ENCODE measurements at places on chromosomes 7 and 10.

- DNase-seq = no peak
These were observed 203.1 kb downstream of the TPK1 start for GRCh38 chr7:144632724-144633123.

GRCh38 chr7:42319631-42320030, 82.6 kb upstream of the GLI3 start:
- no peak for DNase-seq

GRCh38 chr7:136234040-136234439, 256.9 kb upstream of the MTPN start:
- DNase-seq = no peak

DNA sequence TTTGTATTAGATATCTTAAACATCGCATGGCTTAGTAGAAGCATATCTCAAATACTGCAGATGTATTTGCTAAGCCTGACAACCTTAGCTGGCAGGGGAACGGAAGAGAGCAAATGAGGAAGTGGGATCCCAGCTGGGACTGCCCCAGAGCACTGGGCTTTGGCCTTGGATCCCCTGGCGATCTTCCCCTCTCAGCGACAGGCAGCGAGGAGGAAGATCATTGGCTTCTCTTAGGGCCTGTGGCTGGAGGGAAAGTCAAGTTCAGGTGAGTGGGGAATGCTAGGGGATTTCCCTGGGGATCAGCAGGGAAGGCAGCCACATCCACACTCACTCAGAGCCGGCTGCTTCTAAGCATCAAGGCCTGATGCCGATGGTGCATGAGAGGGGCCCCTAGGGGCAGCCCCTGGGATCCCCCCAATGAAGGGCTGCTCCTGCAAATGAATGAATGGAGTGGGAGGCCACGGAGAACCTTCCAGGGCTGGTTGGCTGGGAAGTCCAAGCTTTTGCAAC, 42.0 kb downstream of the LYZL2 start:
- DNase-seq = no peak

DNA sequence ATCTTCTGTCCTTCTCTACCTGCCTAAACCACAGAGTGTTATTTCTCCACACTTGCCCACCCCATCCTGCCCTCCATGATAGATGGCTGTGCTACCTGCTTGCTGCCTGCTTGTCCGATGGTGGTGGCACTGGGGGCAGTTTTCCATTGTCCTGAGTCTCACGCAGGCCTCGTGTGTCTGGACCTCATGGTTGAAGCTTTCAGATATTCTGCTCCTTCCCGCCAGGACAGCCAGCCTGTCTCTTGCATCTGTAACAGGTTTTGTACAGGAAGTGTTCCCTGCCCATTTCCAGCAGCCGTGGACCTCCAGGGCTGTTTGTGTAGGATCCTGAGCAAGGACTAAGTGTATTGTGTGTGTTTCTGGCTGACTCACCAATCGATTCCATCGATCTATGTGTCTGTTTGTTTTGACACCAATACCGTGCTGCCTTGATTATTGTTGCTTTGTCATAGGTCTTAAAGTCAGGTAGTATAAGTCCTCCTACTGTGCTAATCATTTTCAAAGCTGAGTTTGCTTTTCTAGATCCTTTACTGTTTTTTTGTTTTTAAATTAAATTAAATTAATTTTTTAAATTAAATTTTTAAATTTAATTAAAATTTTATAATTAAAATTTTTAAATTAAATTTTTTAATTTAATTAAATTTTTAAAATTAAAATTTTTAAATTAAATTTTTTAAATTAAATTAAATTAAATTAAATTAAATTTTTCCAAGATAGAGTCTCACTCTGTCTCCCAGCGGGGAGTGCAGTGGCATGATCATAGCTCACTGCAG, 8.5 kb downstream of the IL15RA start:
- DNase-seq = no peak

- DNase-seq = no peak
These were observed 342.9 kb downstream of the CALN1 start for GRCh38 chr7:72069263-72069662.

DNA sequence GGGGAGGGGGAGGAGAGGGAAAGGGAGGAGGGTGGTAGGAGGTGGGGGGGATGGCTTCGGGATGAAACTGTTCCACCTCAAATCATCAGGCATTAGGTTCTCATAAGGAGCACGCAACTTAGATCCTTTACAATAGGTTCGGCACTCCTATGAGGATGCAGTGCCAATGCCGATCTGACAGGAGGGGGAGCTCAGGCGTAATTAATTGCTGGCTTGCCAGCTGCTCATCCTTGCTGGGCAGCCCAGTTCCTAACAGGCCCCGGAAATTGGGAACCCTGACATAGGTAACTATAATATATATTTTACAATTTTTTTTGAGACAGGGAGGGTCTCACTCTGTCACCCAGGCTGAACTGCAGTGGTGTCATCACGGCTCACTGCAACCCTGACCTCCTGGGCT, 118.8 kb upstream of the SFMBT2 start:
- no peak for DNase-seq

- DNase-seq = no peak
These were observed 182.5 kb downstream of the LRMDA start for GRCh38 chr10:75613685-75614504.

DNA sequence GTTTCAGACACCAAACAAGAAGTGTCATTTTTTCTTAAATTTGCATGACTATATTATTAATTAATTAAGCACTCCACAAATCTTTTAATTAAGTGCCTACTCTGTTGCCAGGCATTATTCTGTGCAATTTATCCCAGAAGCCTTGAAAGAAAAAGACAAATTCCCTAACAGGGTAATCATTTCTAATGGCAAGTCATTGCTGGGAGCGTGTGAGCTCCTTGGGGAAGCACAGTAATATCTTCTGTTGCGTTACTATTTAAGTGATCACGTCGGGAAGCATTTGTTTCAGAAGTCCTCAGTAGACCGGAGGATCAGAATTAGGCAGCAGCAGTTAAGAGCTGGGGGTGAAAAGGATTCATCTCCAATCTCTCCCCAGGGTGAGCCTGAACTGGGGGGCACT, 276.8 kb upstream of the RNF32 start:
- no peak for DNase-seq

GRCh38 chr10:52313256-52313932, 687 bp upstream of the DKK1 start:
- DNase-seq = no peak

Data from NCI-H446 (cell line).